ENCODE measurements at places on chromosomes 7 and 10.

DNA sequence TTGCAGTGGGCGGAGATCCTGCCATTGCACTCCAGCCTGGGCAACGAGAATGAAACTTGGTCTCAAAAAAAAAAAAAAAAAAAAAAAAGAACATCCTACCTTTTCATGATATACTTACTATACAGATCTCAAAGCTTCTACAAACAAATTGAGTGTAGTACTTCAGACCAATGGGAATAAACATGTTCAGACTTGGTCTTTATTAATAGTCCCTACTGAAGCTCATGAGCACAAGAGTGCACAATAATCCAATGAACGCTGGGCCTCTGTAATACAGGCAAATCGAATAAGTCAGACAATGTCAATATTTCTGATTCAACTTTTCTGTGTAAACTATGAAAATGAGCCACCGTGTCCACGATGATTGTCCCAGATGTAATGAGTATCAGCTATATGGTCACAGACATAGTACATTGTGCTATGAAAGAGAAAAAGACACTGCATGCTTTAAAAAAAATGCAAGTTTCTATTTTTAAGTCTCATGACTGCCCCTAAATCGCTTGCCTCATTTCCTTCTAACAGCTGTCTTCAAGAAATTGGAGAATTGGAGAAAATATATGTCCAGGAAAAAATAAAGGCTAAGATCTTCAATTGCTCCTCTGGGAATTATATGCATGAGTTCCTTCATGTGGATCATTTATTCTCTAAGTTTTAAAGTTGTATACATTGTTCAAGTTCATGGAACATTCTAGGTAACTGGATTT is 64.0 kb upstream of the CTTNBP2 start:
- DNase-seq, result no peak

GRCh38 chr10:59817773-59818172 is 64.5 kb upstream of the MRLN start:
- no peak for DNase-seq

DNA sequence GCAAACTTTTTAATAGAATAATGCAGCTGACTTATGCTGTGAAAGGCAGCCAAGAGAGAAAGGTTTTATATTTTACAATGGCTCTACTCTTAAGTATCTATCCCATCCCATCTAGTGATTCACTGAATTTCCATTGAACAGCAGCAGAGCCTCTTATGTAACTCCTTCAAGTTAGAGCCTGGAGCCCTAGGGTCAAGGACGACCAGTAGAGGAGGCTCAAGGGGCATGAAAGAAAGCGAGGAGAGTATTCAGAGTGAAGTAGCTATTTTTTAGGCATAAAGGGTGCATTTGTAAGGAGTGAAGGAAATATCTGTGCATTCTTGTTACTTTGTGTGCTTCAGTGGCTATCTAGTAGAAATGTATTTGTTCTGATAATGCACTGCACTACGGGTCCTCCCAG is 180.2 kb upstream of the TPK1 start:
- DNase-seq, result no peak

DNA sequence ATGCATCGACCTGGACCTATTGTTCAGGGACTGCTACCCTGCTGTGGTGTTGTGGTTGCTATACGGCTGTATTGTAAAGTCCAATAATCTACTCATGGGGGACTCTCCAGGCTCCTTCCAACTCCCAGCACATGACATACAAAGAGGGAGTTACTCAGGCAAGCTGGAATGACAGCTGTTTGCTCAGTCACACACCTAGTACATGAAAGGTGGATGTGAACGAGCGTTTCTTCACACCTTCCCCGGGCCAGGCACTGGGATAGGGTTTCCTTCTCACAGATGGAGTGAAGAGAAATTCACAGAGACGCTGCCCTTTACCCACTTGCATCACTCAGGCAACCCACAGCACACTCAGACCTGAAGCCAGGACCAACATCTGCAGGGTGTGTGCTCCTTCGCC is 215.7 kb downstream of the TNS3 start:
- DNase-seq, result no peak

- DNase-seq, result no peak
Measured at GRCh38 chr7:110921595-110922151, 169.3 kb upstream of the LRRN3 start.

DNA sequence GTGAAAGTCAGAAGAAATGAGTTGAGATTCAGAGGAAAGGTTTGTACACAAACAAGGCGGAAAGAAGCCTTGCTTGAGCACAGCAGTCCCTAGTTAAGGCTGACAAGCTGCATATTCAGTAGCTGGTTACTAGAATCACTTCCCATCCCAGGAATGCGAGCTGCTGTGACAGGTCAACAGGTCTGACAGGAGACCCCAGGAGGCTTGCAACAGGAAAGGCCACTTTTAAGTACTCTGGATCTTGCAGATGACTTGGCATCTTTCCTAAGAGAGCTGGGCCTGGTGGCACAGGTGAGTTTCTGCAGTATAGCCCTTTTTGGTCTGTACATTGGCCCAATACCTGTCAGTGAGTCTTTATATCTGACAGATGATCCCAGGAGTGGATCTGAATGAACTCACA is 35.7 kb upstream of the UNC5B start:
- no peak for DNase-seq

GRCh38 chr7:152544971-152545619 is 109.3 kb upstream of the KMT2C start:
- no peak for DNase-seq

GRCh38 chr7:111223802-111224253 is 132.9 kb downstream of the LRRN3 start:
- DNase-seq, result no peak

Data from right lobe of liver (tissue), 6 donors.